ENCODE measurements at places on chromosomes 2 and 18.

DNA sequence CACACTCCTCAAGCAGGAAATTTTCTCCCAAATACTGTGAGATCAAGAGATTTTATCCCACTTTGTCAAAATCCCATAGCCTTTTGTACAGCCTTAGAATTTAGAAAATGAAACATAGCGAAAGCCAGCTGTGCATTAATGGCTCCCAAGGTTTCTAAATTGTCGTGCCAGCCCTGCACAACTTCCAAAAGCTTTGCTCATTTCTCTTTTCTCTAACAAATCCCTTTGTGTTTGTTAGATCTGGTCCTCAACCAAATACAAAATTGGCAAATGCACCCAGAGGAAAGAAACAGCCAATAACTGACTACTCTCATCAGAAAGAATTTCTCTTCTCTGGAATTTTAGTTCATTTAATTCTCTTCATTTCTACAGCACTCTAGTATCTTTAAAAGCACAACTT lies 361.1 kb downstream of the INSIG2 start:
- no peak overlapping the region for H3K27ac ChIP-seq
- no peaks in the 10 kb centered on the region for H3K4me1 ChIP-seq
- no peak overlapping the region for H3K4me3 ChIP-seq
- no peaks in the 10 kb centered on the region for H3K27me3 ChIP-seq
- DNase-seq, result no peak

DNA sequence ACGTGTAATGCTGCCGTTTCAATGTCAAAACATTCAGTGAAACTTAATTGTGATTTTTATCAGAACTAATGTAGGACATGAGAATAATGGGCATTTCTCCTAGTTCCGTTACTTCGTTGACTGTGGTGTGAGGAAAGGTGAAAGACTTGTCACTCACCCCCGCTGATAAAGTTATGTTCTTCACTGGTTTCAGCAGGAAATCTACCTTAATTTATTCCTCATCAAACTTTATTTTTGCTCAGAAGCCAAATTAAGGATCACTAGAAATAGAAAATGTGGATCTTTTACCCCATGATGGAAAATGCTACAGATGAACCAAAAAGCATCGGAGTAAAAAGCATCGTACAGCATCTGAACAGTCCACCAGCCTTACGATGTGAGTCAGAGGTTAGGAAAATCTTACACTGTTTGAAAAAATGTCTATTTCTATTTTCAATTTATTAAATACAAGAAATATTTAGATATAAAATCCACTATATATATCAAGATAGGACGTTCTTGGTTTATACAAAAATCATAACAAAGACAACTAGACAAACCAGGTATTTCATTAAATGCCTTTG lies 1.0 kb upstream of the ROCK1 start:
- no peaks in the 10 kb centered on the region for H3K4me1 ChIP-seq
- peak overlapping the region; percentile 88 for H3K4me3 ChIP-seq
- DNase-seq, result no peak
- no peaks in the 10 kb centered on the region for H3K36me3 ChIP-seq

DNA sequence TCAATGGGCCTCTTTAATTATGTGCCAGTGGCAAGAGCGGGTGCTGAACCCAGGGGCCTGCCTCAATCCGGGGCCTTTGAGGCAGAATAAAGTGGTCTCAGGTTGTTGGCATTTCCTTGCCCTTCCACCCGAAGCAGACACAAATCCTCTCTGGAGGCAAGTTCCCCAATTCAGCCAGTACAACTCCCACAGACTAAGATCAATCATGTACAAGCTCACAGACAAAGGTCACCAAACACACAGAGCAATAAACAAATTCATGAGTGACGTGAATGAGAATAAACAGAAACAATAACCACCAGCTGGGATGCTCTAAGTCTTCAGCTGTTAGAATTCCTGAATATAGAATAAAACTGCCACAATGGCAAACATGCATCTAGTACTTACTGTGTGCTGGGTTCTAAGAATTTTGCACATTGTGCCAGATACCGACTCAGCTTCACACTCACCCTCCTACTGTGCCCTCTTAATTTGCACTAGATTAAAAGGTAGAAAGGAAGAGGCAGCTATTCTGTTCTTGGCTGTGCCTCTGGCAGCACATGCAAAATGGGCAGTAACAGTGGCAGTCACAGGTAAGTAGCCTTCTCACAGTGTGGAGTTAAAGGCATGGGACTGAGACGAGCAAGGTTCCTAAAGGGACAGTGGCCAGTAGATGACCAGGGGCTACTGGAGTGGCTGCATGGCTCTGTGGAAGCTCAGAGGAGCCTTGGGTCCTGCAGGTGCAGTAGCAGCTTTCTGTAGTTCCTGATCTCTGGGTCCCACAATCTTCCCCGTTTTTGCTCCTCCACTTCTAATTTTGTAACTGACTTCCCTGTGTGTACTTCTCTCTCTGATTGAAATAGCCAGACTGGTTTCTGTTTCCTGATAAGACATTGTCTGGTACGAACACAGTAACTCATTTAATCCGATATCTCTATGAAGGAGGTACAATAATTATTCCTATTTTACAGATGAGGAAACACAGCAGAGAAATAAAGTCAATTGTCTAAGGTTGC lies 34.6 kb upstream of the IL1B start:
- H3K27ac ChIP-seq, result no peak overlapping the region
- H3K27me3 ChIP-seq, result no peaks in the 10 kb centered on the region
- DNase-seq, result no peak
- H3K4me3 ChIP-seq, result no peak overlapping the region

GRCh38 chr2:239897596-239898235 lies 127.4 kb downstream of the NDUFA10 start:
- H3K4me1 ChIP-seq, result no peaks in the 10 kb centered on the region
- no peaks in the 10 kb centered on the region for H3K36me3 ChIP-seq
- no peak overlapping the region for H3K4me3 ChIP-seq
- DNase-seq, result no peak

DNA sequence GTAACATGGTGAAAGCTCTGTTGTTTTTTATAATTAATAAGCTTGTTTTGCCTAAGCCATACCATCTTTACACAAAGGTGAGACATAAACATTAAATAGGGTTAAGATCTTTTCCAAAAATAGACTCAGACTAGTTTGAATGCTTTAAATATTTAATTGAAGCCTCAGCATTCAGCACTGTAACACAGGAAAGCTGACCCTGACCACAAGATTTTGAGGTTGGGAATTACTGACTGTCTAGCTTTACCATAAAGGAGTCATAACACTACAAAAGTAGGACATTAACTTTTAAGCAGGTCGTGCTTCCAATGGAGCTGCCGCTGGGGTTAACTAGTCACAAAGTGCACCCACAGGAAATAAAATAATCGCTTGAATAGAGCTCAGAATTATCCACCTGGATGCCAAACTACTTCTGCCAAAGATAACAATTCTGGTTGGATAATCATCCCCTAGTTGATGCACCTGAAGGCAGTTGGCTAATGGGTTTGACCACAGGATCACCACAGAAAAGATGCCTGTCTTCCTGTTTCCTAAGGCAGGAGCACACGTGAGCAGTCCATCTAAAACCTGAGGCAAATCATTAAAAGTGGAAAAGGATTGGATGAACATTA lies 106.2 kb downstream of the COBLL1 start:
- DNase-seq, result peak; percentile 40
- H3K27ac ChIP-seq, result no peak overlapping the region
- no peaks in the 10 kb centered on the region for H3K27me3 ChIP-seq
- H3K4me3 ChIP-seq, result no peak overlapping the region
- no peaks in the 10 kb centered on the region for H3K36me3 ChIP-seq
- H3K4me1 ChIP-seq, result no peaks in the 10 kb centered on the region

DNA sequence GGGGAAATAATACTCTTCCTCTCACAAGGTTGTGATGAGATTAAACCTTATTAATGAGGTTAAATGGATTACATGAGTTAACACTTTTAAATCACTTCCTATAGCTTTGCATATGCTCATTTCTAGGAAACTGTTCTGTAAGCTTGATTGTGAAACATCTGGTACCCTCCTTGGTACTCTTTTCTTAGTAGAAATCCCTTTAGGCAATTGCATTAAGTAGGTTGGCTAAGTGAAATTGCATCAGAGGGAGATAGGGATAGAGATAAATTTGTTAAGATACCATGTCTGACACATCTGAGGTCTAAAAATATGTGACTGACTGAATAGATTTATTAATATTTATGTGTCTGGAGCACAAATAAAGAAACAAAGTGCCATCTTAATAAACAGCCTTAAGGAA lies 275.9 kb upstream of the MAP2 start:
- no peaks in the 10 kb centered on the region for H3K27me3 ChIP-seq
- H3K4me1 ChIP-seq, result no peaks in the 10 kb centered on the region
- H3K4me3 ChIP-seq, result no peak overlapping the region
- no peak for DNase-seq
- H3K36me3 ChIP-seq, result no peaks in the 10 kb centered on the region

GRCh38 chr2:14634489-14635390 lies 2.2 kb downstream of the LRATD1 start:
- DNase-seq, result peak; percentile 88
- no peaks in the 10 kb centered on the region for H3K4me1 ChIP-seq
- H3K27me3 ChIP-seq, result no peaks in the 10 kb centered on the region
- H3K36me3 ChIP-seq, result no peaks in the 10 kb centered on the region
- peak overlapping the region; percentile 77 for H3K4me3 ChIP-seq

GRCh38 chr2:45379399-45380087 lies 231.5 kb downstream of the SRBD1 start:
- H3K27ac ChIP-seq, result no peak overlapping the region
- no peaks in the 10 kb centered on the region for H3K27me3 ChIP-seq
- no peak overlapping the region for H3K4me3 ChIP-seq
- H3K36me3 ChIP-seq, result no peaks in the 10 kb centered on the region

DNA sequence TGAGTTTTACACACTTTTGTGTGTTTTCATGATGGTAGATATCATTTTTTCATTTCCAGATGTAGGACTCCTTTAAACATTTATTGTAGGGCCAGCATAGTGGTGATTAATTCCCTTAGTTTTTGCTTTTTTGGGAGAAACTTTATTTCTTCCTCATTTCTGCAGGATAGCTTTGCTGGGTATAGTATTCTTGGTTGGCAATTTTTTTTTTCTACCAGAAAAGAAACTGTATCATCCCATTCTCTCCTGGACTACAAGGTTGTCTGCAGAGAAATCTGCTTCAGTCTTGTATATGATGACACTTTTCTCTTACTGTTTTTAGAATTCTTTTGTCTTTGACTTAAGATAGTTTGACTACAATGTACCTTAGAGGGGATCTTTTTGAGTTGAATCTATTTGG lies 37.8 kb upstream of the RHOB start:
- H3K27ac ChIP-seq, result no peak overlapping the region
- no peak for DNase-seq
- no peaks in the 10 kb centered on the region for H3K36me3 ChIP-seq
- H3K4me1 ChIP-seq, result no peaks in the 10 kb centered on the region

DNA sequence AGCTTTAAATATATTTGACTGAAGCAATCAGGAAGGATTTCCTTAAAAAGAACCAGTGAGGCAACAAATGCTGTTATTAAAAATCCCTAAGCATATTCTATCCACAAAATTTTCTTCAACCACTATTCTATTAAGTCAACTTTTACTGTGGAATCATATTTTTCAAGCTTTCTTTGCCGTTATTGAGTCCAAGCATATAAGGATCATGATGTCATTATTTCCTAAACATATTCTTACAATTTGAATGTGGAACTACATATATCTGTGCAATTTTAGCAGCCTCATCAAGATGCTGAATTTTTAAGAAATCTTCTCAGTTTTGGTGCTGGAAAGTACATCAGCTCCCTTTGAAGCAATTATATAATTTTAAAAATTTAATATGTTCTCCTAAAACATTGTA lies 5.6 kb downstream of the IFIH1 start:
- no peak overlapping the region for H3K4me3 ChIP-seq
- H3K36me3 ChIP-seq, result no peaks in the 10 kb centered on the region
- no peak overlapping the region for H3K27ac ChIP-seq
- H3K27me3 ChIP-seq, result no peaks in the 10 kb centered on the region
- DNase-seq, result no peak

- H3K4me1 ChIP-seq, result no peaks in the 10 kb centered on the region
- H3K27ac ChIP-seq, result no peak overlapping the region
- no peak overlapping the region for H3K4me3 ChIP-seq
- H3K36me3 ChIP-seq, result no peaks in the 10 kb centered on the region
- no peaks in the 10 kb centered on the region for H3K27me3 ChIP-seq
- no peak for DNase-seq
Measured at GRCh38 chr2:68537809-68538208, 70.4 kb downstream of the APLF start.

DNA sequence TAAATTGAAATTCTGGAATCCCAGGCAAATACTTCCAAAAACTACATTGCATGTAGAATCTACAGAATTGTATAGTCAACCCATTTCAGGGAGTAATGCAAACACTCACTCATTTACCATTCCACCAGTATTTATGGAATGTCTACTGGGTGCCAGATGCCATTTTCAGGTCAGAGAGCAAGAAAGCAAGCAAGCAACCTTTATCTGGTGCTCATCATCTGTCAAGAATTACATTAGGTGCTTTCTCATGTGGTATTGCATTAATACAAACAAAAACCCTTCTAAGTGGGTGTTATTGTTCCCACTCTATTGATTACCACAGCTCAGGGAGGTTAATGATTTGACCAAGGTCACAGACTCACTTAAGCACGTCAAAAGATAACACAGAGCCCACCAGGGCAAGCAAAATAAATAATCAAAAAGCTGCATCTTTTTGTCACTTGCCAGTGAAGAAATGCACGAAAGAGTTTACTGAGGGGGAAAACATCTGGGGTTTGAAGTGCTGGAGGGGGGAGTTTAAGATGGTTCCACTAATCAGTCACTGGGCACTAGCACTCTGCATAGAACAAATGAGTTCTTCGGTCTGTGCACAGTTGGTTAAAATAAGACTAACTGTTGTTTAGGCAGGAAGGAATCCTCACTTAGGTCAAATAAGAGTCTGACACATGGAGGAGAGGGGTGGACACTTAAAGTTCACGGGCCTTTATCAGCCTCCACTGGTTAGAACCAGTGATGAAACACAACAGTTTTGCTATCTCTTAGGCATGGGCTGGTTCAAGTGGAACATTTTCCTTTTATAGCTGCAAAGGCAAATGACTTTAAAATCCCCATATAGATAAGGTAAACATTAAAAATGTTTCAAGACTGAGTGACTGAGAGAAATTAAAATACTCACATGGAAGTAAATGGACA lies 208.8 kb downstream of the CDH2 start:
- no peaks in the 10 kb centered on the region for H3K4me1 ChIP-seq
- H3K27ac ChIP-seq, result no peak overlapping the region
- H3K36me3 ChIP-seq, result no peaks in the 10 kb centered on the region
- no peaks in the 10 kb centered on the region for H3K27me3 ChIP-seq

GRCh38 chr2:198347349-198347748 lies 543.0 kb downstream of the PLCL1 start:
- no peaks in the 10 kb centered on the region for H3K4me1 ChIP-seq
- DNase-seq, result no peak
- H3K27me3 ChIP-seq, result no peaks in the 10 kb centered on the region
- no peak overlapping the region for H3K27ac ChIP-seq
- no peak overlapping the region for H3K4me3 ChIP-seq
